ENCODE measurements at places on chromosomes 3 and 15.

DNA sequence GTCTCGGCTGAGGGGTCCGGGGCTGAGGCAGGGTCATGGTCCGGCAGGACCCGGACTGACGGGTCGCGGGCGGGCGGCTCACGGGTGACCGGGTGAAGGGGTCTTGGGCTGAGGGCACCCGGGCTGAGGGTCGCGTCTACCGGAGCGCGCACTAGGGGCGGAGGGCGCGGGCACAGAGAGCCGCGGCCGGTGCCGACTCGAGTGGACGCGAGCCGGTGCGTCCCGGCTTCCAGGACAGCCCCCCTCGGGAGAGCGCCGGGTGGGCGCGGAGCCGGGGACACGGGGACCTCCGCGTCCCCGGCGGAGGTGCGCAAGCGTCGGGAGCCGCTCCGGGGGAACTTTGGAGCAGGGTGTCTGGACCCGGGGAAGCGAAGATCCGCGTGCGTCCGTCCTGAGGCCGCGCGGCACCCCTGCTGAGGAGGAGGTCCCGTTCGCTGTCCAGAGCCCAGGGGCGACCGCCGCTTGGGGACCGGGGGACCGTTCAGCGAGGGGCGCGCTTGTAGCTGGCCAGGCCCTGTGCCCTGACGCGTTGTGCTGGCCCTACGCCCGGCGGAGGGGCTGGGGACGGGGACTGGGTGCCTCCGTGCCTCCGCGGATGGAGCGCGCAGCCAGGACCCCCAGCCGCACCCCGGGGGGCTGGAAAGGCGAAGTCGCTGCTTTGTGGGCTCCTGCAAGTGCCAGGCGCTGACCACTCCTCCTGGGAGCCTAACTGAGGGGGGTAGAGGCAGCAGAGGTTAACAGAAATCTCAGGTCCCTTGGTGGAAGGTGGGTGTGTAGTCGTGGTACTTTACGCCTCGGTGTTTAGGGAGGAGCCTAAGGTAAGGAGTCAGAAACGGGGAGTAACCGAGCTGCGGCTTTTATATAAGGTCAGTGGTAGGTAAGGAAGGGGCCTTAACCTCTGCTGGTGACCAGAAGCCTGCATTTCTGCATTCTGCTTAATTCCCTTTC is at the start of gene PPARG:
TSS of gene PPARG (plus strand) at position 889 of the 948 bp plus-strand sequence. CDS start 90,642 bp downstream, outside the sequence.
- DNase-seq: no peak

GRCh38 chr3:74599564-74599963 is 14.9 kb downstream of the CNTN3 start:
- no peak for DNase-seq

- DNase-seq: no peak
These were observed 152.8 kb downstream of the MEGF11 start for GRCh38 chr15:66100761-66101160.

DNA sequence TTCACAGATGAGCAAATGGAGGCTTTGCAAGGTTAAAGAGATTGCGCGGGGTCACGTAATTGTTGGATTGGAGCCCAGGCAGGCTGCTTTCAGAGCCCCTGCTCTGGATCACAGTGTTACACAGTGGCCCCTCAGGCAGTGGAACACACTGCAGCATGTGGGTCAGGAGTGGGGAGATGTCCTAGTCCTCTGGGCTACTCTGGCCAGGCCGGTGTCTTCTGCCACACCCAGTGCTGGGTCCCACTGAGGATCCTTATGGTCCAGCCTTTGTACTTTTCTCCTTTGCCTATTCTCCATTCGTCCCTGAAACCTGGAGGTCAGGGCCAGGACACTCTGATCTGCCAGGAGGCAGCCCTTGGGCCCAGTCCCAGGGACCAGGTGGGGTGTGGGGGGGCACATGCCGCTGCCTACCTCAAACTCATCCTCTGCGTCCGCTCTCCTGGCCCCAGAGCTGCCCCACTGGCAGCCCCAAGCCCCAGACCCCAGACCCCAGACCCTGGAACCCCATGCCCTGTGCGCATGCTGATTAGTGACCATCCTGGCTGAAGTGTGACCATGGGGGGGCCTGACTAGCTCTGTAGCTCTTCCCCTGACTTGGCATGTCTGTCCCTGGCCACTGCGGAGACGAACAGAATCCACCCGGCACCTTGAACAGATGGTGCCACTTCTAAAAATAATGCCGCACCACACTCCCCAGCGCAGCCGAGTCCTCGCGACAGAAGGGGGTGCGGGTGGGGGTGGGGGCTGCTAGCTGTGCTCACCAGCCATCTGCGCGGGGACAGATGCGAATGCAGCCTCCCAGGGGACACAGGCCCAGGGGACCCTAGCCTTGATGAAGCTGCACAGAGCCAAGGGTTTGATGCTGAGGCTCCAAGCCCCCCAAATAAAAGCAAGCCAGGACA is 41.6 kb downstream of the ATP2B2 start:
- DNase-seq: peak; percentile 10

- no peak for DNase-seq
These were observed 369.7 kb upstream of the PROK2 start for GRCh38 chr3:72154391-72155335.

GRCh38 chr3:8558645-8559044 is 57.0 kb downstream of the LMCD1 start:
- DNase-seq: no peak

DNA sequence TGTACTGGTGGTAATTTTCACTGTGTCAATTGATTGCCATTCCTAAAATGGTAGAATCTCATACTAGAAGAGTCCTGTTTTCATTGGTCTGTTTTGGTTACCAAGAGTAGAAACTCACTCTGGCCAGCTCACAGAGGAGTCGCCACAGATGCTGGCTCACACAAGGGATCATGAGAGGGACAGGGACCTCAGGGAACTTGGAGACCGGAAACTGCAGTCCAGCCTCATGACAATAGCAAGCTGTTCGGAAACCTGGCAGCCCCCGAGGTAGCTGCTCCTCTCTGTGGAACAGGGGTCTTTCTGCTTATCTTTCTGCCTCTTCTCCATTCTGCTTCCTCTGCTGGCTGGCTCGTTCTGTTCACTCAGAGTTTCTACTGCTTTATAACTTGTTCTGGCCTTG is 192.9 kb downstream of the PLCL2 start:
- no peak for DNase-seq

- DNase-seq: no peak
These were observed 136.8 kb upstream of the ANKRD28 start for GRCh38 chr3:15934389-15935195.

- no peak for DNase-seq
These were observed 312.4 kb downstream of the CACNA2D3 start for GRCh38 chr3:54434756-54435155.

- no peak for DNase-seq
These were observed 420.3 kb upstream of the CFAP20DC start for GRCh38 chr3:59469948-59470723.

GRCh38 chr3:133383175-133383574 is 16.7 kb upstream of the BFSP2 start:
- DNase-seq: no peak

DNA sequence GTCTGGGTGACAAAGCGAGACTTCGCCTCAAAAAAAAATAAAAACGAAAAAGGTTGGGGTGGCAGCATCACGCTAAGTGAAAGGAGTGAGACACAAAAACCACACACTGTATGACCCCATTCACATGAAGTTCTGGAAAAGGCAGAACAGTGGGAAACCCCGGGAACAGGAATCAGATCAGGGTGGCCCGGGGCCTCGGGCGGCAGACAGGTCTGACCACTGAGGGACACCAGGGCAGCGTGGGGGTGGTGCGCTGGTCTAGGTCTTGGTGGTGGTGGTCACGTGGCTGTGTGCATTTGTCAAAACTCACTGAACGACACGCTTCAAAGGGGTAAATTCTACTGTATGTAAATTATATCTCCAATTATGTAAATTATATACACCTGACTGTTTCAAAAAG is 79.7 kb upstream of the PRR20G start:
- no peak for DNase-seq

- DNase-seq: no peak
These were observed 7.6 kb downstream of the DNAH1 start for GRCh38 chr3:52323526-52324295.

GRCh38 chr15:85361323-85361722 is 19.1 kb upstream of the AKAP13 start:
- DNase-seq: no peak

Data from NCI-H1092 treated with DMSO at 0.1 percent for 48 hours (cell line).